ENCODE measurements at places on chromosomes 16 and 17.

DNA sequence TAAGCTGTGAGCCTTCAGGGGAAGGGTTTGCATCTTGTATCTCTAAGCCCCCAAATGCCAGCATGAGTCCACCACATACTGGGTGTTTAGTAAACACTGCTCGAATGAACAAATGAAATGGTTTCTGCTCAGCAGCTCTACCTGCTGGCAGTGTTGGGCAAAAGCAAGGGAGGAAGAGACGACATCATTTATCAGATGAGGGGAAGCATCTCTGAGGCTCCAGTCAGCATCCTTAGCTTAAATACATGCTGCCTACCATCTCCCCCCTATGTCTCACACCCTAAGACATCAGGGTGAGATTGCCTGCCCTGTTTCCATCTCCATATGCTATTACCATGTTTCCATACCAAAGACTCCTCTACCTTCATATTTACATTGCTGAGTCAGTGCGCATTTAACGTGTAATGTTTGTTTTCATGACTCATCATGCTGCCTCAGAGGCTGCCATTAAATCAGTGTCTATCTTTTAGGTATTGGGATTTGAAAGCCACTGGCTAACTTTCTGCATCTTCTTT is 379.8 kb downstream of the UTP18 start:
- DNase-seq = no peak

DNA sequence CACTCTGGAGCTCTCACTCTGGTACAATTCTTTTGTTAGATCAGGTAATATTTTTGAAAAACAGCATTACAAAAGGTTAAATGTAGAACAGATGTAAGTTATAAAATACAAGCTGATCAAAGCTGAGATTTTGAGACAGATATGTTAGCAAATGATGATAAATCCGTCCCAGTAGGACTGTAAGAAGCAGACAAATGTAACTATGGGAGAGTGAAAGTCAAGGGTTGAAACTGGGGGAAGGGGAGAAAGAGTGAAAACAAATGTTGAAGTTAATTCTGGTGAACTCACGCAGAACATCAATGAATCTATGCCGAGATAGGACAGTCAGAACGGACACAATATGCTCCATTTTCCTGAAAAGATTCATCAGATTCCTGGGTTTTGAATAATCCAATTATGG is 298.9 kb upstream of the IRX5 start:
- no peak for DNase-seq

- DNase-seq = no peak
Measured at GRCh38 chr16:1640261-1640941, 28.2 kb downstream of the CRAMP1 start.

DNA sequence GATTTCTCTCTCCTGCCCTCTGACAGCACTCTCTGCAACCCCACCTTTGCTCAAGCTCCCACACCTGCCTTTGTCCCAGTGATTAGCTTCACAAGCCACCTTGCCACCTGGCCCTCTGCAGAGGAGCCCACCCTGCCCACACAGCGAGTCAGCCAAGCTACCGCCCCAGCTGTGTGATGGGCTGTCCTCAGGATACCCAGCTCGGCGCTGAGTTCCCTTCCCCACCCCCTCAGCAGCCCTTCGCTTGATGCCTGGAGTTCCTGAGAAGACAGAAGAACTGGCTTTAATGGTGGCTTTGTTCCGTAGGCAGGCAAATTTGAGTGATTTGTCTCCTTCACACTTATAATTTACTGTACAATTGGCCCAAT is 266.4 kb downstream of the CBLN1 start:
- DNase-seq = no peak

GRCh38 chr16:72859581-72859980 is 188.3 kb downstream of the ZFHX3 start:
- no peak for DNase-seq

- peak; percentile 27 for DNase-seq
Measured at GRCh38 chr16:70162041-70162451, 11.5 kb upstream of the CLEC18C start.

- no peak for DNase-seq
Measured at GRCh38 chr17:40515011-40515410, 13.6 kb upstream of the TNS4 start.

- no peak for DNase-seq
Measured at GRCh38 chr17:42521666-42522262, 14.3 kb upstream of the NAGLU start.

DNA sequence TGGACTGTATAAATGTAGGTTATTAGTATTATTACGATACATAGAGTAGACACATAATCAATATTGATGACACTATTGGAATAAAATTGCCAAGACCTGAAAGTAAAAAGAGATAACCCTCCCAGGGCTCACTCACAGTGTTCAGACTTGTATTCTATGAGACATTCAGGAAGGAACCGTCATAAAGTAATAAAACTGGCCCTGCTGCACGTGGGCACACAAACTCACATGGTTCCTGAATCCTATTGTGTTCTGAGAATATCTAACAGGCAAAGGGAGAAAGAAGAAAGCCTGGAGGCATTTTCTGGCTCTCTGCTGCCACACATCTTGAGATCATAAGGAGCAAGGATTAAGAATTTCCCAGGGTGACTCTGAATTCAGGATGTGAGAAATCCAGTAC is 575.9 kb downstream of the HS3ST4 start:
- no peak for DNase-seq

DNA sequence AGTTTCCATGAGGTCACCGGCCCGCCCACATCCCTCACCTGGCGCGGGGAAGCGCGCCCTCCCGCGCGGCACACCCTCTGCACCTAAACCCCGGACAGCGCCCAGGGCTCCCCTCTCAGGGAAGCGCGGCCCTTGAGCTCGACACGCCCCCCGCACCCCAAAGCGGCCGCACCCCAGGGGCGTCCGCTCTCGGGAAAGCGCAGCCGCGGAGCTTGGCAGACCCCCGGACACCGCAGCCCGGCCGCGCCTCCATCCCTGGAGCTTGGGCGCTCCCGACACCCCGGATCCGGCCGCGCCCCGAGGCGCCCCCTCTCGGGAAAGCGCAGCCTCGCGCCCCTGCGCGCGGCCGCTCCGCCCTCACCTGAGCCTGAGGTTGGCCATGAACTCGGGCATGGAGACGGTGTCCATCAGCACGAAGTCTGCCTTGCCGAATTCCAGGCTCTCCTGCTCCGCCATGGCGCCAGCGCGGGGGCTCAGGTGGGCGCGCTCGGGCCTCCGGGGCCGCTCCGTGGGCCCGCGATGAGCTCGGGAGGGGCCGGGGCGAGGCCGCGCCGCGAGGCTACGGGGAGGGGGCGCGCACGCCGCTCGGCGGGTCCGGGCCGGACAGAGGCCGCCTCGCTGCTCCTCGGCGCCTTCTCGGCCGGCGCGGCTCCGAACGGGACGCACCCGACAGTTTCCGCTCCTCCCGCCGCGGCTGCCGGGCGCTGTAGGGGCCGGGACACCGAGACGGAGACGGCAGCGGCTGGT is at the start of gene MYO1D:
Gene MYO1D, minus strand, starts transcription at position 708 of the 747 bp plus-strand sequence. Its CDS starts 252 bp downstream, at position 456.
- no peak for DNase-seq

- no peak for DNase-seq
Measured at GRCh38 chr16:68427649-68428303, 20.5 kb downstream of the SMPD3 start.

Measured in AG04450 (cell line).